Sigmoid colon (tissue), 7 donors: ENCODE measurements at places on chromosomes 12 and 14. TPM values are rescaled to one million over a fixed set of nuclear protein-coding genes. Genes with fewer than 3 reads are reported as not detected.
A peak's percentile ranks its signal among the peaks of the same experiment; 100 is the strongest.

Gene CPM
- total RNA-seq = 36.5 TPM

Gene C3AR1
- total RNA-seq = 14.3 TPM

Gene GPR84
- total RNA-seq = not detected

Gene ARID2
- total RNA-seq = 31.0 TPM

Gene ADCY6
- total RNA-seq = 16.8 TPM

Gene CD4
- 2.5 TPM for total RNA-seq

Gene AJUBA
- total RNA-seq = 5.5 TPM

Gene AKAP6
- 33.5 TPM for total RNA-seq

Gene RD3L
- not detected for total RNA-seq

Gene FUT8
- total RNA-seq = 29.1 TPM

Gene KMT2D
- total RNA-seq = 37.6 TPM

Gene NDUFA12
- 95.4 TPM for total RNA-seq

Gene NTF3
- total RNA-seq = 0.95 TPM

Gene PCK2
- total RNA-seq = 7.1 TPM

- no peak for DNase-seq
These were observed 163.4 kb downstream of the KICS2 start for GRCh38 chr12:64058541-64059265.

GRCh38 chr12:66901138-66901932 is 222.5 kb upstream of the GRIP1 start:
- no peak for DNase-seq

DNA sequence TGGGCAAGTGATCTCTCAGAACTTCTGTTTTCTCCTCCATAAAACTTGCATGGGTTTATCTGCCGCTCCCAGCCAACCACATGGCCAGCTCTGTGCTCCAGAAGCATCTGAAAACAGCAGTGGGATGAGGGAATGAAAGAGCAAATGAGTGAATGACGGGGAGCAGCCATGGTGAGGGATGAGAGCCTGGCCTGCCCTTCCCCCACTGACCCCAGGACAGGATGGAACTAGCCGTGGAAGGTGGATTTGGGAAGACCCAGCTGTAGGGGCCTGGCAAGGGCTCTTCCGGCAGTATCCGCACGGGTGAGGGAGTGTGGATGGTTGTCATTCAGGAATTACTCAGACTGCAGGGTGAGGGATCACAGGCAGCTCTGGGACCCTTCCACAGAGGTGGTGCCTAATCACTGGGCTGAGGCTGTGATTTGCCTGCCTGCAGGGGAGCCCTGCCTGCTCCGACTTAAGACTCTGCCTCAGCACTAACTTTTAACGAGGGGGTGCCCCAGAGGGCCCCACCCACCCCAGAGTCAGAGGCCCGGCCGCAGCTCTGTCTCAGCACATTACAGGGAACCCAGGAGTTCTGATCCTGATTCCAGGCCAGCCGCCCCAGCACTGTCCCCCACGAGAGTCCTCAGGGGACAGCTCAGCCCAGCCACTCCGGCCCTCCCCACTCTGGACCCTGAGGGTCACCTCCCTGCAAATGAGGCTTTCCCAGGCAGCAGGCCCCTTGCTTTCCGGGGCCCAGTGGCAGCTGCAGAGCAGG is 136.8 kb upstream of the C14orf180 start:
- DNase-seq = no peak

DNA sequence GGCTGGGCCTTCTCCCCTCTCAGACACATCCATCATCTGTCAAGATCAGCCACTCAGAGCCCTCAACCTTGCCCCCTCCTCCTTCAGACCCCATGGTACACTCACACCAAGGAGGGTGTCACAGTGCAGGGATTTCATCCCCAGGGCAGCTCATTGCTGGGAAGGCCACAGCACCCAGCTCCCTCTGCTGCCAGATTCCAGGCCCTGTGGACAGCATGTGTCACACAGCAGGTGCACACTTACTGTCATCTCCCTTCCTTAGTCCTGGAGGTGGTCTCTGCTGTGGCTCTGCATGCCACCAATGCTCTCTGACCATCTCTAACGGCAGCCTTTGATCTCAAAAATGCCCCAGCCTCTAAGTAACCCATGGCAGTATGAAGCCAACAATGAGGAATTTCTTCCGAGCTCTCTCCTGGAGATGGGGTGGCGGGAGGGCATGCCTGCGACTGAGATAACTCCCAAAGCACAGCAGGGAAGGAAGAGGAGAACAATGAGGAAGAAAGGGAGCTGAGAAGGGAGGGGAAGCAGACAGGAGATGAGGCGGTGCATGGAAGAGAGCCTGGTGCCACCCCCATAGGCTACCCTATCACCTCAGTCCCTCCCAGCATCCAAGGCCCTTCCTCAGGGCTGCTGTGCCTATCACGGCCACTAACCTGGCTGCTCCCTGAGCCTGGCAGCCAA is 101.0 kb downstream of the SINHCAF start:
- no peak for DNase-seq

DNA sequence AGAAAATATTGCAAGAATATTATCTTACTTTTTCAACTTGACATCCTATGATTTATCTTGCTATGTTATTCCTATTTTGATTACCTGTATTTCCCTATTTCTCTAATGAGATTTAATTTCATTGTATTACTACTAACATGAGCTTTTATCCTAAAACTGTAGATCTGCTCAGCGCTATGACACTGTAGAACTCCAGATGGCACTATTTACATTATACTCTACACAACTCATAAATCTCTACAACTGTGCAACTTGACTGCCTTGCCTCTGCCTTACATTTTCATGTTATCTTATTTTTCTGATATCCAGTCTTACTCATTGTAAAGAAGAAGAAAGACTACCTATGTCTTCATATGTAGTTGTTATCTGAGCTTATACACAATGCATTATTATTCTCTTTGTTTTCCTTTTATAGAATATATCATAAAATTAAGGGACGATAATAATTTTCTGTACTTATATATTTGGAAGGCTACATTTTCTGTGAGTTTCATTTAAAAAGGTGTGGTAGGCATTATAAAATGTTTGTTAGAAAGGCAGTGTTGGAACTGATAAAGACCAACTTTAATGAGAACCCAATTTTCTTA is 24.1 kb downstream of the NUP37 start:
- no peak for DNase-seq

GRCh38 chr12:28507867-28508266 is 317.6 kb downstream of the CCDC91 start:
- no peak for DNase-seq

DNA sequence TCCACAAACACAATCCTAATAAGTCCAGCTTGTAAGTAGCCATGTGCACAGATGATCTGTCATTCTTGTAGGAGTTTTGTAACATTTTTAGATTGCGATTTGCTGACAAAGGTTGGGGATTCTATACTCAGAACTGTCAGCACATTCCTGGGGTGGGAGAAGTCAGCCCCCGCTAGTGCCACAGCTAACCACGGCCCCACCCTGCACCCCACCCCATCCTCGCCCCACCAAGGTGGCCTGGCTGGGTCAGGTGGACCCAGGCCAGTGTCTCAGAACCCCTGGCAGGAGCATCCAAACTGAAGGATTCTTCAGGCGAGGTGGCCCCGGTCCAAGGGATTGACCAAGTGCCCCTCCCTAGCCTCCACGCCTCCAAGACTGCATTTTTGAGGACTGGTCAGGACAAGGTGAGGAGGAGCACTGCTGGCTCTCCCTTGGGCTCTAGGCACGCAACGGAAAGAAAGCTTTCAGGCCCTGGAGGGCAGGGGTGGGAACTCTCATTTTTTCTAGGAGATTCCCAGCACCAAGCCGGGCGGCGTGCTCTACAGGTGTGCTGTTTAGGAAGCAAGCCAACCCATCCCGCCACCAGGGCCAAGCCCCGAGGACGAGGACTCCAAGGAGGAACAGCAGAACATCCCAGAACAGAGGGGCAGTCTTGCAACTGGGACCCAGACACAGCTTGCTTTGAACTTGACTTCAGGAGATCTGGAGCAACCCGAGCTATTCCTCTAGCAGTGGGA is 172.8 kb downstream of the BCL11B start:
- no peak for DNase-seq

DNA sequence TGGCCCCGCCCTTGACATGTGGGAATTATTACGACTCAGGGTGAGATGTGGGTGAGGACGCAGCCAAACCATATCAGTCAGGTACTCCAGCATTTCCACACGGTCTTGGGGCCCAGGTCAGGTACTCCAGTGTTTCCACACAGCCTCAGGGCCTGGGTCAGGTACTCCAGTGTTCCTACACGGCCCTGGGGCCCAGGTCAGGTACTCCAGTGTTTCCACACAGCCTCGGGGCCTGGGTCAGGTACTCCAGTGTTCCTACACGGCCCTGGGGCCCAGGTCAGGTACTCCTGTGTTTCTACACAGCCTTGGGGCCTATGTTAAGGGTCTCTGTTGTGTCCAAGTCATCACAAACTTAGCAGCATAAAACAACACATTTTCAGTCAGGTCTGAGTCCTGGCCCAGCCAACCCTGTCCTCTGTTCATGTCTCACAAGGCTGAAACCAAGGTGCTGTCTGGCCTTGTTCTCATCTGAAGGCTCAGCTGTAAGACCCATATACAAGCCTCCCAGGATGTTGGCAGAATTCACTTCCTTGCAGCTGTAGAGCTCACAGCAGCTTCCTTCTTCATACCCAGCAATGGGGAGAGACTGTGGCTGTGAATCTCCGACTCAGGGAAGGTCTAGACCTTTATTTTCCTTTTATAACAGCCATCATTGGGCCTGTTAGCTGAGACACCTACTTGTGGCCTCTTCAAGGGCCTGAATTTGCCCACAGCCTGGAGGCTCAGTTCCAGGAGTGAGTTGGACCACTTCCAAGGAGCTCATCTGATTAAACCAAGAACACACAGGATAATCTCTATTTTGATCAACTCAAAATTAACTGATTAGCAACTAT is 107.6 kb upstream of the SFSWAP start:
- DNase-seq = no peak

GRCh38 chr12:65532764-65533163 is 254.3 kb downstream of the MSRB3 start:
- no peak for DNase-seq

DNA sequence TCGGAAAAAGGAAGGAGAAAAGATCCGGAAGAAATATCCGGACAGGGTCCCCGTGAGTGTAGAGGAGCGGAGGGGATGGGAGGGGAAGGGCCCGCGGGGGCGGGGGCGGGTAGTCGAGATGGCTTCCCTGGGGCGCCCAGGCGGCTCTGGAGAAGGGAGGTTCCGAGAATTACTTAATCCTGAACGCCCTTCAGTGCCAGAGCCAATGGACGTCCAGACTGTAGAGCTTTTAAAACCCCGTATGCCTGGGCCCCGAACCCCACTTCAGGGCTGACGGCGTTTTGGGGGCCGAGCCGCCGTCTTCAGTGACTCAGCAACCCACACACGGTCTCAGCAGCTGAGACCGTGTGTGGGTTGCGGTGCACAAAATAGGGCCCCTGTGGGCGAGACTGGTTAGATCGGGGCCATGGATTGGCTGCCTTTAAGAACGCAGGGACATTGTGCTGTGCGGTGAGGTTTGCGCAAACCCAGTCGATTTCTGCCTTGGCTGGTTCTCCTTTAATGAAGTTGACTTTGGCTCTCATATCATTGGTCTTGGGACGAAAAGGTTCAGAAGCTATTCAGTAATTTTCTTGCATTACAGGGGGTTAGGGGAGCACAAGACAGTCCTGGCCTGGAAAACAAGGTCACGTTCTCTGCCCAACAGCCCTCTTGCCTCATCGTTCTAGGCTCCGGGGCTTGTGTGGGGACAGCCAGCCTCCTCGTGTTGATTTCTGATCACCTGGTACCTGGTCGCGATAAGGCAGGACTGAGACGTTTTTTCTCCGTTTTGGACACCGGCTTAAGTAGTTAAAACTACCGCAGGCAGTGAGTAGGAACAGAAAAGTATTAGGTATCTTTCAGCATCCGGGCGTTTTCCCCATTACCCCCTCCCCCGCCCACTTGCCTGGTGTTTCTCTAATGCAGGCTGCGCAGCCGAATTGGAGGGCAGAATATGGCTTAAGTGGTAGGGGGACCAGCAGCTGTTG is 775 bp downstream of the GABARAPL1 start:
- DNase-seq = peak; percentile 93

DNA sequence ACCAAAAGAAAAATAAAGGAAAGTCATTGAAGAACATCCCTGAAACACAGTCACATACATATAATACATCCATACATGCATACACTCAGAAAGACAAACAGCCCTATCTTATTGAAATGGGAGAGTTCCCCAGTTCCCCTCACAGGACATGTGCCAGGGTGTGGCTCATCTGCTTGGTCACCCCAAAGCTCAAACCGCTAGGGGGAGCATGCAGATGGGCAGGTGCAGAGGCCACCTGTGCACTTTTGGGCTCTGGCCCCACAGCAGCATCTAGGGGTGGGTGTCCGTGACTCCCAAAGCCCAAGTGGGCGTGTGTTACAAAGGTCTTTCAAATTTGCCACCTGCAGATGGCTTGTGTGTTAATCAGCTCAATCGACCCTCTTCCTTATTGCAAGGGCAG is 75.2 kb downstream of the CMAS start:
- peak; percentile 63 for DNase-seq

GRCh38 chr12:67623259-67623658 is 25.3 kb upstream of the DYRK2 start:
- DNase-seq = no peak

DNA sequence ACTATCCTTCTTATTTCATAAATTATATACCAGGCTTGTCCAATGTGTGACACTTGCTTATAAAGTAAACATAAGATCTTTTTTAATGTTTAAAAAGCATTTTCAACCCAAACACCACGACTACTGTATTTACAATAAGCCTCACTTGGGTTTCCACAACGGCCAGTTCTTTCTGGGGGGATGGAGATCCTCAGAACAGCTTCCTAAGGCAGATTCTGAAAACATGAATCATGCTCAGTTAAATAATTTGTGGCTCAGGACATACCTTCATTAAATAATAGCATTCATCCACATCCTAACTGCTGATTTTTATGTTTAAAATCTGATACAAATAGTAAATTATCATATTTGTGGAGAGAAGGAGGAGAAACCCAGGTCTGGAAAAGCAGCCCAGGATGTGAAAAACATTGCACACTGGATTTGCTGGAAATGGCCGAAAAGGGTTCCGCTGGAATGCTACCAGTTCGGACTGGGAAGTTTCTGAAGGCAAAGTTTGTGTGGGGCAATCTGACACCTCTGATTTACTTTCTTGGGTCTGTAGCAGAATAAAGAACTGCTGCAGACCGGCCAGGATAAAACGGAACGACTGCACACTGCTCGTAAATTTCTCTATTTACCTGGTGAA is 597 bp downstream of the GLT8D2 start:
- no peak for DNase-seq

DNA sequence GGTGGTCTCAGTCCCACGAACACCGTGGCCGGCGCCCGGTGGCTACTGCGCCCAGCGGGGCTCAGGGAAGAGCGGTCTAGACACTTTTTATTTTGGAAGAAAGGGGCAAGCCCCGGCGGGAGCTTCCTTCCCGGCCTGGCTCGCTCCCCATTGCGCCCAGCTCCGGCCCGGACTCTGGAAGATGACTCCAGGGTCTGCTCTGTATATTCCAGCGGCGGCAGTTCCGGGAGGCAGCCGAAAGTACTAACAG is 225.1 kb upstream of the CRY1 start:
- DNase-seq = no peak

- no peak for DNase-seq
These were observed 7.2 kb downstream of the TMEM19 start for GRCh38 chr12:71693126-71693525.

GRCh38 chr14:91573894-91574837 is 64.1 kb upstream of the PPP4R3A start:
- peak; percentile 69 for DNase-seq

GRCh38 chr14:102541771-102542170 is 32.2 kb upstream of the ANKRD9 start:
- no peak for DNase-seq
